Mammary epithelial cell (primary cell): ENCODE measurements at places on chromosomes 11 and 22. TPM values are rescaled to one million over a fixed set of nuclear protein-coding genes. Genes with fewer than 3 reads are reported as not detected.

CEP126 gene
- 0.76 TPM for polyA plus RNA-seq

KCNQ1OT1 gene
- polyA plus RNA-seq = 0.01 TPM

TNNT3 gene
- not detected for polyA plus RNA-seq

SLC22A8 gene
- not detected for polyA plus RNA-seq

OR6T1 gene
- 0.08 TPM for polyA plus RNA-seq

GLYATL2 gene
- polyA plus RNA-seq = 0.61 TPM

ALG8 gene
- 38.8 TPM for polyA plus RNA-seq

ACER3 gene
- 30.3 TPM for polyA plus RNA-seq

ALX4 gene
- polyA plus RNA-seq = not detected

CBLIF gene
- not detected for polyA plus RNA-seq

ZNF408 gene
- 7.2 TPM for polyA plus RNA-seq

TRIM6 gene
- not detected for polyA plus RNA-seq

CHKA gene
- 4.4 TPM for polyA plus RNA-seq

APOA5 gene
- polyA plus RNA-seq = not detected

PAMR1 gene
- polyA plus RNA-seq = 4.2 TPM

HPX gene
- 0.53 TPM for polyA plus RNA-seq

MYEOV gene
- 0.59 TPM for polyA plus RNA-seq

LRRC56 gene
- polyA plus RNA-seq = 0.35 TPM

P2RY6 gene
- 0.46 TPM for polyA plus RNA-seq

OR6A2 gene
- polyA plus RNA-seq = not detected

ENTHD1 gene
- not detected for polyA plus RNA-seq

PARVA gene
- 26.6 TPM for polyA plus RNA-seq

RASSF7 gene
- polyA plus RNA-seq = 35.2 TPM

ZDHHC8 gene
- 37.7 TPM for polyA plus RNA-seq

HEPN1 gene
- polyA plus RNA-seq = not detected

ETS1 gene
- 40.7 TPM for polyA plus RNA-seq

SMTNL1 gene
- polyA plus RNA-seq = not detected

SCN3B gene
- polyA plus RNA-seq = 0.15 TPM

SLC22A9 gene
- polyA plus RNA-seq = not detected

E2F8 gene
- 3.1 TPM for polyA plus RNA-seq
